ENCODE measurements at places on chromosomes 4 and X. TPM values are rescaled to one million over a fixed set of nuclear protein-coding genes. Genes with fewer than 3 reads are reported as not detected.

BMP3 gene
- not detected for total RNA-seq

SCD5 gene
- 6.2 TPM for total RNA-seq

CXorf38 gene
- 10.7 TPM for total RNA-seq

FANCB gene
- total RNA-seq = 3.6 TPM

BRS3 gene
- not detected for total RNA-seq

RASL11B gene
- total RNA-seq = 0.08 TPM

TAPT1 gene
- 17.5 TPM for total RNA-seq

IL15 gene
- total RNA-seq = 15.4 TPM

NHSL2 gene
- total RNA-seq = 0.22 TPM

PNMA5 gene
- total RNA-seq = not detected

MAGT1 gene
- total RNA-seq = 37.8 TPM

TRIM60 gene
- total RNA-seq = not detected

AMOT gene
- total RNA-seq = 0.03 TPM

IL2 gene
- not detected for total RNA-seq

PDLIM3 gene
- 0.10 TPM for total RNA-seq

CENPVL1 gene
- not detected for total RNA-seq

UGT2B15 gene
- total RNA-seq = 0.07 TPM

MFAP3L gene
- total RNA-seq = 3.6 TPM

TMEM156 gene
- total RNA-seq = 22.8 TPM

MAD2L1 gene
- total RNA-seq = 40.8 TPM

PCDH7 gene
- total RNA-seq = 0.07 TPM

COX7B gene
- total RNA-seq = 553 TPM

DAPP1 gene
- not detected for total RNA-seq

BMX gene
- total RNA-seq = not detected
